ENCODE measurements at places on chromosomes 13 and 19. TPM values are rescaled to one million over a fixed set of nuclear protein-coding genes. Genes with fewer than 3 reads are reported as not detected.
A peak's percentile ranks its signal among the peaks of the same experiment; 100 is the strongest.

GRCh38 chr13:46675016-46675415 lies 121.9 kb downstream of the ESD start:
- DNase-seq, result no peak

DNA sequence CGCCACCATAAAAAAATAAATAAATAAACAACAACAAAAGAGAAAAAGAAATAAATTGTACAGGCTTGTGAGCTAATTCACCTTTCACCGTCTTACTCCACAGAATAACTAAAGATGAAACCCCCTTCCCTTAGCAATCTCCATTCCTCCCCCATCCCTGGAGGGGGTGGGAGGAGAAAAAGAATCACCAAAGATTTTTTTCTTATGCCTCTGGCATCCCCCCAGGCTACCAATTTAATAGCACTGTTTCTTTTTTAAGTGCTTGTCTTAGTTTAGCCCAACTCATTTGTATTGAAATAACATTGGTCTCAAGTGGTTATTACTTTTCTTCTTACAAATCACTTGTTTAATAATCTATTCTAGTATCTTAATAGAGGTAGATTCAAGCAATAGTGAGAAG lies 23.9 kb upstream of the KLF5 start:
- no peak for DNase-seq

DNA sequence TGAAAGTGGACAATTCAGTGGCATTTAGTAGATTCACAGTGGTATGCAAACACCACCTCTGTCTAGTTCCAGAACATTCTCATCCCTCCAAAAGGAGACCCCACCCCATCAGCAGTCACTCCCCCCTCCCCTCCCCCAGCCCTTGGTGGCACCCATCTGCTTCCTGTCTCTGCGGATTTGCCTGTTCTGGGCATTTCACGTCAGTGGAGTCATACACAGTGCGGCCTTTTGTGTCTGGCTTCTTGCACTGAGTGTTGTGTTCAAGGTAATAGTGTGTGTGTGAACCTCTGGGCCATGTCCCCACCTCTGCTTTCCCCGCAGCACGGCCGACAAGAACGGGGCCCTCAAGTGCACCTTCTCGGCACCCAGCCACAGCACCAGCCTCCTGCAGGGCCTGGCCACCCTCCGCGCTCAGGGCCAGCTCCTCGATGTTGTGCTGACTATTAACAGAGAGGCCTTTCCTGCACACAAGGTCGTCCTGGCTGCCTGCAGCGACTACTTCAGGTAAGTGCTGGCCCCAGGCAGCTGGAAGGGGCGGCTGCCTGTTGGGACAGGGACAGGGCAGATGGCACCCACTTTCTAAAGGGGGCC lies 19.4 kb upstream of the CRTC1 start:
- no peak for DNase-seq

DNA sequence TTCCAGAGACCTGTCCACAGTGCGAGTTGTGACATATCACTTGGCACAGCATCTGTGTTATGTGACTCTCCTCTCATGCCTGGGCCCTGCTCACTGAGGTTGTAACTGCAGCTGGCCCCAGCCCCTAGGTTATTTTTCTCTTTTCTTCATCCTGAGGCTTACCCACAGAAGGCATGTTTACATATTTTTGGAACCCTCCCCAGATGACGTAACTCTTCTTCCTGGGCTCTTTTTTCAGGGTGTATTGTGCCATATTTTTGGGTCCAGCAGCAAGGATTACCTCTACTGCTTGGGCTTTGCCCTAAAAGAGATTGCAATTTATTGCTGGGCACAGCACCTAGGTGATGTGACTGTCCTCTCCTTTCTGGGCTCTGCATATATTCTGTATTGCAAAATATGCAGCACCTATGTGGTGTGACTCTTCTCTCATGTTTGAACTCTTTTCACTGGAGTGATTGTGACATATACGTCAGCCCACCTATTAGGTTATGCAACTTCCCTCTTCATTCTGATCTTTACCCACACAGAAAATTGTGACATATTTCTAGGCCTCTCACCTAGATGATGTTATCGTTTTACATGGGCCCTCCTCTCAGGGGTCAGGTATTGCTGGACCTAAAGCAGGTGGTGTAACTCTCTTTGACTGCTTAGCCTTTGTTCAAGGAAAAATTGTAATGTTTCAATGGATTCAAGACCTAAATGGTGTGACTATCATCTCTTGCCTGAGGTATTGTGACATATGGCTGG lies 64.5 kb upstream of the ZNF724 start:
- DNase-seq, result no peak

DNA sequence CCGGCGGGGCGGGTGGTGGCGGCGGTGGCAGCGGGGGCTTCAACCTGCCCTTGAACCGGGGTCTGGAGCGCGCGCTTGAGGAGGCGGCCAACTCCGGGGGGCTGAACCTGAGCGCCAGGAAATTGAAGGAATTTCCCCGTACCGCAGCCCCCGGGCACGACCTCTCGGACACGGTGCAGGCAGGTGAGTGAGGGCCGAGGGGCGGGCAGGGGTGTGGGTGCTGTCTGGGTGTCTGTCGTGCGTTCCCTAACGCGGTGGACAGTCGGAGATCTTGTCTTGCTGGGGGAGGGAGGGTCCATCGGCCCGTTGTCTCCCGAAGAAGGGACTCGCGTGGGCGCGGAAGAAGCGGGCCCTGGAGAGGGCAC lies 533 bp downstream of the LRCH1 start:
- DNase-seq, result no peak

GRCh38 chr19:19911150-19911549 lies 10.4 kb downstream of the ZNF93 start:
- peak; percentile 61 for DNase-seq

GRCh38 chr13:37752146-37752545 lies 117.4 kb downstream of the TRPC4 start:
- peak; percentile 20 for DNase-seq

DNA sequence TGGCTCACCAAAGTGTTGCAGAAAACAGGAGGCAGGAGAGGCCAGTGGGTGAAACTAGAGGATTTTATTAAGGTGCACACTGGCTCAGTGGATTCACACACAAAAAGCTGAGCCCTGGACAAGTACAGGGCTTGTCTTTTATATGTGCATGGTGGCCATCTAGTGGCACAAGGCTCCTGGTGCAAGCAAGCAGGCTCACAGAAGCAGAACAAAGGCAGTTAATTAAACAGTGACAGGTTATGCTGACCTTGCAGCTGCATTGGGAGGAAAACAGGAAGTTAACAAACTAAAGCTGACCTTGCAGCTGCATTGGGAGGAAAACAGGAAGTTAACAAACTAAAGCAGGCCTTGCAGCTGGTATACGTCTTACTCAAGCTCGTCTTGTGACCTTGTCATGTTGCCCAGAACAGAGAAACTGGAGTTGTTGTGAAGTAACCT lies 65.3 kb upstream of the ZNF681 start:
- DNase-seq, result no peak

- DNase-seq, result no peak
Observed at GRCh38 chr19:10554760-10555609, 10.8 kb downstream of the KRI1 start.

DNA sequence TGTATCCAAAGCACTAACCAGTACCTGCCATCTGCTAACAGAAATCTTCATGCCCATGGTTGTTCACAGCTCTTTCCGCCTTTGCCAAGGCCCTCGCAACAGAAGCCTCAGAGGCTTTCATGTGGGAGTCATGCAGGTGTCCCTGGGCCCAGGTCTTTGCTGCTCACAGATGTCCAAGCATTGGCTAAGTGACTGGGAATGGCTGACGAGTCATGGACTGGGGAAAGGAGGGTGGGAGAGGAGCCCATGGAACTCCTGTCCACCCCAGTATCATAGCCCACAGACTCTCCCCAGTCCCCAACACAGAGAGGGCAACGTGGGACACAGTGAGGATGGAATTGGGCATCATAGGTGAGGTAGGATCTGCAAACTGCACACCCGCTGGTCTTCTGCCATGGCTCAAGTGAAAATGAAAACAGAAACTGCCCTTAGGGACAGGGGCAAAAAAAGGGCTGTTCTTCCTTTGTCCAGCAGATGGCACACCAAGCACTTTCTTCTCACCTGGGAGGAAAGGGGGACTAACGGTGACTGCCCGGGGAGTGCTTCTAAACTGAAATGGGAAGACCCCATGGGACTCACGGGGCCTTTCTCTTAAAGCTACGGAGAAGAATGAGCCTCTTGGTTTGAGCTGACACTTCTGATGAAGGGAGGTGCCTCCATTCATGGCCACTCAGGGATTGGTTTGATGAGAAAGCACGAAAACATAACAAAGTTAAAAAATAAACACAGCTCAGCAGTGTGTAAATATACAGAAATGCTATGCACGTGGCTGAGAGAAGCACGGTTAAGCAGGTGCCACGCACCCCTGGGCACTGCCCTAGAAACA lies 11.1 kb upstream of the DHRS12 start:
- no peak for DNase-seq

DNA sequence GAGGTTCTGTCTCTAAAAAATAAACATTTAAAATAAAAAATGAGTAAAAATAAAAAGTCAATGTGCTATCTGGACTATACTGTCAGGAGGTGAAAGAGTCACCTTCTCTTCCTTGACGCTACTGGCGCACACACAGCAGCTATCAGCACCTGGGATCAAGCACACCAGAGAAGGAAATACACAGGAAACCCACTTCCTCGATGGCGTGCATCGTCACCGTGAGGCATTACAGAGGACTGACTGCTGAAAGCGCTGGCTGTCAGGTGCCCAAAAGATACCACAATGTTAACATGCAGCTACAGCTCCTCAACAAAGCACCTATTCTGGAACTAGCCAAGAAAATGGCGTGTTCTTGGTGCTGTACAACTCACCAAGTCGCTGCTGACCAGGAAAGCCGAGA lies 6.1 kb downstream of the SLC35E1 start:
- DNase-seq, result no peak

DNA sequence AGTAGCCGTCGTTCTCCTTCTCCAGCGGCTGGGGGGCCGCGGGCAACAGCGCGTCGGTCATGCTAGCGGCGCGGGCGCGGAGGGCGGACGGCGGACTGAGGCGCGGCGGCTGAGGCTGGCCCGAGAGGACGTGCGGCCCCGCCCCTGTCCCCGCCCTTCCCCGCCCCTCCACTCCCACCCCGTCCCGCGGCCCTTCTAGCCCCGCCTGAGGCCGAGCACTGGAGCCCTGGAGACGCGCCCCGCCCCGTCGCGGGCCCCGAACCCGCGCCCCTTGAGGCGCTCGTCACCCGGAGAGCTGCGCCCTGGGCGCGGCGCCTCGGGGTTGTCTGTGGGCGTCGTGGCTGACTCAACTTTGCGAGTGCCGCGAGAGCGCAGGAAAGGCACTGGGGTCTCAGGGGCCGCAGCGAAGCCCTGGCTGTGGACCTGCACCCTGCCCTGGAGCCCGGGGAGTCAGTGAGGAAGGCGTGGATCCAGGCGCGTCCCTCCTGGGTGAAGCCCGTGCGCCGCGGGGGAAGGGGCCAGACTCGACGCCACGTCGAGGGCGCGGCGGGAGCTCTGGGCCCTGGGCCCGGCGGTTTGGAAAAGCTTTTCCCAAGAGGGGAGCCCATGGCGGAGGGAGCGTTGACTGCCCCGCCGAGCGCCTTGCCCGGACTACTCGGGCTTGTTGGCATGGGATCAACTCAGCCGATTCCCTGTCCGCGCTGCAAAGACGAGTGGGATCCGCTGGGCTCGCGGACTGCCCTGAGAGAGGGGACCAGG lies at the start of gene RHPN2:
Gene RHPN2 (minus strand): TSS at position 97 of the 759 bp plus-strand sequence. CDS start 36 bp downstream, at position 61.
- no peak for DNase-seq

DNA sequence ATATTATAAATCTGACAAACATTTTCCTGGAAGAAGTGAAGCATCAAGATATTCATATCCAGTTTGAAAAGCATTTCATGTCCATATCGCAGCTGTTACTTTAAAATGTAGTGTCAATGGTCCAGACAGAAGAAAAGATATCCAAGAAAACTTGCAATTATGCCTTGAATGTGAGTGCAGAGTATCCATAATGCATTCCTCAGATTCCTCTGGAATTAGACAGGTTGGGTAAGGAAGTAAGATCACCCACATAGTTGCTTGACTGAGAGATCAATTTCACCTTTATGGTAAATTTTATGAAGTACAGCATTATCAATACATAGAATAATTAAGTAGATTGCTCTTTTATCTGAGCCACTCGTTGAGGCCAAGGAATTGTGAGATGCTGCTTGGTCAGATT lies 327.0 kb upstream of the SLITRK5 start:
- DNase-seq, result peak; percentile 25

- no peak for DNase-seq
Observed at GRCh38 chr13:72120632-72121031, 253.6 kb upstream of the DACH1 start.

DNA sequence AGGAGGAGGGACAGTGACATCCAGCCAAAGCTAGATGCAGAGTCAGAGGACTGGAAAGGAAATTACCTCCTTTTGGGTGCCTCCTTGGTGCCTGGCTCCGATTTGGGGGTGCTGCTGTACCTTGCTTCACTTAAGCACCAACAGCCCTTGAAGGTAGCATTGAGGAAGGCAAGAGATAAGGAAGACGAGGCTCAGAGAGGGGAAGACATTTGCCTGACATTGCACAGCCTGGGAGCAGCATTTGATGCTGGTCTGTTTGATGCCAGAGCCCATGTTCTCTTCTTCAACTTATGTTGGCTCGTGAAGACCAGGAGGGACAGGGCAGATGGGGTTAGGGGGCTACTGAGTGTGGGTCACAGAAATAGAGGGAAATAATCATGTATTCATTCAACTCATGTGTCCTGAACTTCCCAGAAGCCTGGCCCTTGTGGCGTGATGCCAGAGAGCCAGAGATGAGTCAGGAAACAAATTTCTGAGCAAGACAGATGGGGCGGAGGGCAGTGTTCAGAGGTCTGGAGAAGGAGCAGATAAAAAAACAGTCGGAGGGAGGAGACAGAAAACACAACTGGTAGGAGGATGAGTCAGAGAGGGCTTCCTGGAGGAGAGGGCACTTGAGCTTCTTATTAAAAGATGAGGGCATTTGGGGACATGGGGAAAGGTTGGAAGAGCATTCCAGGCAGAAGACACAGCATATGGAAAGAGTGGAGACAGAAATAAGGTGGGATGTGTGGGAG lies 3.0 kb upstream of the C19orf81 start:
- no peak for DNase-seq

DNA sequence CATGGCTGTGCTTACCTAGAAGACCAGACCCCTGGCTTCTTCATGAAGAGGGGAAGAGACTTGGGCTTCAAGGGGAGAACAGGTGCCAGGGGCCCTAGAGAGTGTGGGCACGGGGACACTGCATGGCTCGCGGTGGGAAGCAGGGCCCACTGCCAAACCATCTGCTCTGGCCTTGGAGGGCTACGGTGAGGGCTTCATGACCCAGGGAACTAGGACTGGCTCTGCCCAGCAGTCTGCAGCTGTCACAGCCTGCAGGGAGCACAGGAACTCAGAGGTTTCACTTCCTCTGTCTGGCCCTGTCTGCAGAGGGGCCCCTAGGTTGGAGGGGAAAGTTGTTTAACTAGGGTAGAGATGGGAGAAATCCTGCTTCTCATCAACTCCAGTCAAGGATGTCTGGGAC lies 4.3 kb downstream of the ERCC1 start:
- no peak for DNase-seq

Gene KIRREL2
- 0.18 TPM for total RNA-seq

Gene KASH5
- not detected for total RNA-seq

Gene SRRM5
- total RNA-seq, result 0.23 TPM

Gene ZNF416
- 9.3 TPM for total RNA-seq

Gene CLEC17A
- total RNA-seq, result 0.09 TPM

Gene RFXANK
- total RNA-seq, result 92.5 TPM

Gene IGFL1
- not detected for total RNA-seq

All from astrocyte (in vitro differentiated cells and primary cell).